Testis (tissue), 5 donors: ENCODE measurements at places on chromosomes 7 and 10. TPM values are rescaled to one million over a fixed set of nuclear protein-coding genes. Genes with fewer than 3 reads are reported as not detected.
A peak's percentile ranks its signal among the peaks of the same experiment; 100 is the strongest.

GRCh38 chr10:7121154-7121797, 289.6 kb downstream of the SFMBT2 start:
- H3K4me3 ChIP-seq: no peak overlapping the region
- H3K36me3 ChIP-seq: no peaks in the 10 kb centered on the region
- no peaks in the 10 kb centered on the region for H3K4me1 ChIP-seq
- peak; percentile 41 for DNase-seq

- peaks cover 33% of the 10 kb centered on the region for H3K4me1 ChIP-seq
- DNase-seq: no peak
- H3K4me3 ChIP-seq: no peak overlapping the region
- no peak overlapping the region for H3K27ac ChIP-seq
- no peaks in the 10 kb centered on the region for H3K36me3 ChIP-seq
These were observed 220.0 kb downstream of the LRMDA start for GRCh38 chr10:75651417-75651816.

DNA sequence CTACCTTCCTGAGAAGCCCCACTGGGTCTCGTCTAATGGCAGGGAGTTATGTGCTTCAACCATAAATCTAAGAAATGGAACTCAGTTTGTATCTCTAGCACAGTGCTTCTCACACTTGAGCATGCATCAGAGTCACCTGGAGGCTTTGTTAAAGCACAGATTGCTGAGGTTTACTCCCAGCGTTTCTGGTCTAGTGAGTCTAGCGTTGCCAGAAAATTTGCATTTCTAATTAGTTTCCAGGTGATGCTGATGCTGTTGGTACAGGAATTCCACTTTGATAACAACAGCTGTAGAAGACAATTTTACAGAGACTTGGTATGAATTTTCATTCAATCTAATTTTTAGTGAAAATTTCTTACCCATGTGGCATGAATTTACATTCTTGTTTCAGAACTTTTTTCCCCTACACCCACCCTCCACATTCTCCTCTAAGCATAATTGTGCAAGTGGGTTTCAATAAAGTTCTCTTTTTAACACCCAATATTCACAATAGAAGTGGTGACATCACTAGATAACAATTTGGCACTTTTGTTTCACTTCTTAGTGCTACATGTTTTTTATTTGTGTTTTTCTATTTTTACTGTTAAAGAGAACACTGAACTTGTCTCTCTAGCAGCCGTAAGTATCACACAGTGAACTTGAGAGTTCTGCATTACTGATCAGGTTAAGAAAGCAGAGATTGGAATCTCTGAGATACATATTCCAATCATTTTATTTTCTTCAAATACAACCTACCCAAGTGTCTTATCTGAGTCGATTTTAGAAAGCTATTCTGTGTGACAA, 48.4 kb upstream of the BET1 start:
- H3K4me3 ChIP-seq: no peak overlapping the region
- no peaks in the 10 kb centered on the region for H3K27me3 ChIP-seq

- no peaks in the 10 kb centered on the region for H3K27me3 ChIP-seq
- H3K27ac ChIP-seq: no peak overlapping the region
- no peaks in the 10 kb centered on the region for H3K4me1 ChIP-seq
- no peak for DNase-seq
- H3K36me3 ChIP-seq: no peaks in the 10 kb centered on the region
- H3K4me3 ChIP-seq: no peak overlapping the region
These were observed 279.6 kb downstream of the PPP1R3A start for GRCh38 chr7:113639221-113639620.

DNA sequence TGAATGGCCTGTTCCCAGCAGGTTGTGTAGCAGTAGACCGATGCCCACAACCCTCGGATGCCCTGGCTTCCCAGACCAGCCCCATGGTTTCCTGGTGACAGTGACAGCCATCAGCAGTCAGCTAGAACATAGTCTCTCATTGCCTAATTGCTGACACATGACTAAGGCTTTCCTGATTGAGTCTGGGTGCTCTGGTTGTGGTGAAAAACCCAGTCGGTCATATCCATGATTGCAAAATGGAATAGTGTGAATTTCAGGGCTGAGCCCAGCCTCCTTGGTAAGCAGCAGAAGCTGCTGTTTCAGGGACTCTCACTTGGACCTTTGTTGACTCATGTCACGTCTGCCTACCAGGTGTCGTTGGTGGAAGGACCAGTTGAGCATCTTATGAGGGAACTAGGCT, 36.6 kb downstream of the POR start:
- peaks cover 13% of the 10 kb centered on the region for H3K4me1 ChIP-seq
- no peak for DNase-seq
- H3K4me3 ChIP-seq: no peak overlapping the region
- no peak overlapping the region for H3K27ac ChIP-seq
- H3K36me3 ChIP-seq: no peaks in the 10 kb centered on the region

- no peaks in the 10 kb centered on the region for H3K27me3 ChIP-seq
- H3K27ac ChIP-seq: peak overlapping the region; percentile 39
- peak overlapping the region; percentile 61 for H3K4me3 ChIP-seq
- H3K36me3 ChIP-seq: no peaks in the 10 kb centered on the region
- DNase-seq: peak; percentile 38
These were observed 99.5 kb downstream of the HIP1 start for GRCh38 chr7:75639071-75639885.

GRCh38 chr7:145020454-145020853, 184.6 kb upstream of the TPK1 start:
- no peak overlapping the region for H3K27ac ChIP-seq
- DNase-seq: no peak
- H3K36me3 ChIP-seq: no peaks in the 10 kb centered on the region
- H3K4me1 ChIP-seq: no peaks in the 10 kb centered on the region
- H3K27me3 ChIP-seq: no peaks in the 10 kb centered on the region
- no peak overlapping the region for H3K4me3 ChIP-seq

GRCh38 chr7:150994838-150995510, 4.2 kb downstream of the NOS3 start:
- no peaks in the 10 kb centered on the region for H3K27me3 ChIP-seq
- peaks cover 8% of the 10 kb centered on the region for H3K4me1 ChIP-seq
- H3K36me3 ChIP-seq: no peaks in the 10 kb centered on the region
- DNase-seq: no peak

DNA sequence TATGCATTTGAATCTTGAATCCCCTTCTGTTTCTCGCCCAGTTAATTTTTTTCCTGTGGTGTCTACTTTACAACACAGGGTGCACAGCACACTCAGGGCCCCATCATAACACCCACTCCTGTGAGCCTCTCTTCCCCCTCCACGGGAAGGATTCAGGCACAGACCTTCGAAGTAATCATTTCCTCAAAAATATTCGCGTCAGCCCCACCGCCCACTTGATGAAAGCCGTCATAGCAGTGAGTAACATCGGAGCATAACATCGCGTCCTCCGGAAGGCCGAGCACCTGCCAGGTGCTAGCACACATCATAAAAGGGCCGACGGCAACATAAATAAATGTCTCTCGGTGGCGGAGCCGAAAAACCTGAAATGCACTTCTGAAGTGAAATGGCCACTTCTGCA, 201.7 kb upstream of the ADARB2 start:
- H3K27ac ChIP-seq: no peak overlapping the region
- DNase-seq: no peak
- no peaks in the 10 kb centered on the region for H3K36me3 ChIP-seq
- H3K4me1 ChIP-seq: no peaks in the 10 kb centered on the region
- no peaks in the 10 kb centered on the region for H3K27me3 ChIP-seq
- H3K4me3 ChIP-seq: no peak overlapping the region

DNA sequence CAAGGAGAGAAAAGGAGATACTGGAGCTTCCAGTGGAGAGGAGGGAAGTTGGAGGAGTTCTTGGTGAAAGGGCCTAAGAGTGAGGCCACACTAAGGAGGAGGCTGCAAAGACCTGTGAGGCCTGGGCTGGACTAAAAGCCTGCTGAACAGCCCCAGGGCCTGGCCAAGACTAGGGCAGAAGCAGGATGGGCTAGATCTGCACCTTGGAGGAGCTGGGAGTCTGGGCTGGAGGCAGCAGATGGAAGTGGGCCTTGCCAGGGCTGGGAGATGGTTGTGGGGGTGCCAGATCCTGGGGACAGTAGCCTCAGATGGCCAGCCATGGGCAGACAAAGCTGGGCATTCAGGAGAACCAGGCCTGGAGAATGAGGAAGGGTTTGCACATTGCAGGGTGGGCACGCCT, 6.5 kb upstream of the PURB start:
- no peak overlapping the region for H3K27ac ChIP-seq
- no peak for DNase-seq
- no peaks in the 10 kb centered on the region for H3K36me3 ChIP-seq
- H3K4me1 ChIP-seq: no peaks in the 10 kb centered on the region
- no peak overlapping the region for H3K4me3 ChIP-seq

GRCh38 chr10:17523246-17523753, 68.9 kb upstream of the ST8SIA6 start:
- H3K36me3 ChIP-seq: no peaks in the 10 kb centered on the region
- no peak overlapping the region for H3K27ac ChIP-seq
- DNase-seq: no peak
- no peak overlapping the region for H3K4me3 ChIP-seq
- no peaks in the 10 kb centered on the region for H3K27me3 ChIP-seq

Gene PROSER2
- total RNA-seq: 21.4 TPM

GRCh38 chr7:107180378-107180777, 11.6 kb downstream of the HBP1 start:
- no peak for DNase-seq
- no peak overlapping the region for H3K4me3 ChIP-seq
- no peaks in the 10 kb centered on the region for H3K36me3 ChIP-seq
- H3K27ac ChIP-seq: no peak overlapping the region
- no peaks in the 10 kb centered on the region for H3K4me1 ChIP-seq

Gene ZNF425
- 3.0 TPM for total RNA-seq

DNA sequence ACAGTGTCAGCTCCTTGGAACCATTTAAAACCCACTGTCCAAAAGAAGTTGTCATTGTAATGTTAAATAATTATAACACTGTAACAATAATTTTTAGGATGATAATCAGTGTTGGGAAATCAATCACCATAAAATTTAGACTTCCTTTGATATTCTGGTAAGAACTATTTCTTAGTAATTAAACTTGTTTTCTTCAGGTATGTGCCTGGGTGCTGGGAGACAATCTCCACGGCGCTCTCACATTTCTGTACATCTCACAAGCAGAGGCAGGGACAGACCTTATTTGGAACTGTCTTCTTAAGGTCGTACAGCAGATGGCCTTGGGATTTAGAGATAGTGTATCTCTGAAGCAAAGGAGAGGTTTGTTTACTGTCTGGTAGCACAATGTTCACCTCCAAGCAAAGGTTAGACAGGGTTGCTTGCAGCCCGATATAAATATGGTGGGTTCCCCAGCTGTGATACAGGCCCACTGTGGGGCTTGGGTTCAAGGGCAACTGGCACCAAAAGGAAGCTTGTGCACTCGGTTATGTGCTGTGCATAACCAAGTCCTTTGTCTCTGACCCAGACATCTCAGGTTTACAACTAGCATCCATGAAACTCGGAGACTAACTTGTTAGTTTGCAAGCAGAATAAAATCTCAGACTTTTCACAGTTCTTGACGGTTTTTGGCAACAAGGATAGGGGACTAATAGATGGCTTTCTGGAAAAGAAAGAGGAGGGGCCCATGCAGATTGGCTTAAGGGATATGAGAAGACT, 125.5 kb downstream of the RNF32 start:
- no peaks in the 10 kb centered on the region for H3K36me3 ChIP-seq
- no peak overlapping the region for H3K27ac ChIP-seq
- no peak for DNase-seq

GRCh38 chr10:71550628-71551027, 153.9 kb downstream of the CDH23 start:
- H3K4me1 ChIP-seq: peaks cover 4% of the 10 kb centered on the region
- H3K4me3 ChIP-seq: no peak overlapping the region
- no peak overlapping the region for H3K27ac ChIP-seq

Gene IDI2
- 1.1 TPM for total RNA-seq

DNA sequence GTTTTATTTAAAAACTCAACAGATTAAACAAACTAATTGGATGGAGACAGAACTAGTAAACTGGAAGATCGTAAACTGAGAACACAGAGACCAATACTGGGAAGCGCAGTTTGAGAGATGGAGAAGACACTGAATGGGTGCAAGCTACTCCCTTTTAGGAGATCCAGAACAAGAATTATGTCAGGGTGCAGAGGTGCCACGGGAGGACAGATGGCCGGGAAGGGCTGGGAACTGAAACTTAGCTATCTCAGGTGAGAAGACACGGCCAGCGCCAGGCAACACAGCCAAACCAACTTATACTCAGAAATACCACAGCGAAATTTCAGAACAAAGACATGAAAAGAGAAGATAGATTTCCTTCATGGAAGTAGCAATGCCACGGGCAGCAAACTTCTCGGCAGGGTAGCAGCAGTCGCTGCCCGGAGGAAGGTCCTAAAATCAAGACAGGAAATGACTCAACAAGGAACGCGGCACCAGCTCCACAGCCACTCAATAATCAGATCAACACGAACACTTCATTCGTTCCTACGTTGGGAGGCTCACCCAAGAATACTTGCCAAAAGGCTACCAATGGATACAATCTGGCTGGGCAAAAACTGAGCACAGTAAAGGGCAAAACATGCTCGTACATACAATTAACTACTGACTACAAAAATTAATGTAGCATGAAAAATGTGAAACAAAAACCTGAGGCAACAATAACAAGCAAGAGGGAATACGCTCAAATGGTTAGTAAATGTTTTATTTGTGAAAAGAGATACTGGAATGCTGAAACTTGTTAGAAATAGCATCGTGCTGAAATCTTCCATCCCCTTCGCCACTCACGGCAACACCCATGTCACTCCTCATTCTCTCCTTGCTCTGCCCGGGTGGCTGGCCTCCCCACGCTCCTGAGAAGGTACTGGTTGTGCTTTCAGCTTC, 2.2 kb upstream of the LRRC27 start:
- no peaks in the 10 kb centered on the region for H3K36me3 ChIP-seq
- H3K4me1 ChIP-seq: peaks cover 23% of the 10 kb centered on the region
- no peaks in the 10 kb centered on the region for H3K27me3 ChIP-seq
- H3K4me3 ChIP-seq: no peak overlapping the region
- H3K27ac ChIP-seq: peak overlapping the region; percentile 53

- H3K36me3 ChIP-seq: no peaks in the 10 kb centered on the region
- no peaks in the 10 kb centered on the region for H3K27me3 ChIP-seq
- DNase-seq: peak; percentile 65
- H3K4me3 ChIP-seq: peak overlapping the region; percentile 75
These were observed 765 bp downstream of the PFKFB3 start for GRCh38 chr10:6203331-6204062.

DNA sequence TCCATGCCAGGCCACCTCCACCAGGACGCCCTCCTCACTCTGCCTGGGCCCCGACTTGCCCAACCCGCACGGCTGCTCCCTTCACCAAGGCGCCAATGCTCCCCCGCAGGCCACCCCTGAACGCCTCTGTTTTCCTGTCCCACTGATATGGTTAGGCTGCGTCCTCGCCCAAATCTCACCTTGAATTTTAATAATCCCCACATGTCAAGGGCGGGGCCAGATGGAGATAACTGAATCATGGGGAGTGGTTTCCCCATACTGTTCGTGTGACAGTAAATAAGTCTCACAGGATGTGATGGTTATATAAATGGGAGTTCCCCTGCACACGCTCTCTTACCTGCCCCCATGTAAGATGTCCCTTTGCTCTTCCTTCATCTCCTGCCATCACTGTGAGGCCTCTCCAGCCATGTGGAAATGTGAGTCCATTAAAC, 29.8 kb downstream of the RSU1 start:
- no peaks in the 10 kb centered on the region for H3K27me3 ChIP-seq
- H3K4me1 ChIP-seq: no peaks in the 10 kb centered on the region
- H3K27ac ChIP-seq: no peak overlapping the region
- no peak overlapping the region for H3K4me3 ChIP-seq

Gene TRRAP
- total RNA-seq: 119 TPM

- H3K27ac ChIP-seq: no peak overlapping the region
- H3K4me3 ChIP-seq: no peak overlapping the region
- DNase-seq: no peak
- peaks cover 13% of the 10 kb centered on the region for H3K4me1 ChIP-seq
- H3K27me3 ChIP-seq: no peaks in the 10 kb centered on the region
These were observed 69.8 kb downstream of the COA1 start for GRCh38 chr7:43659549-43659896.

GRCh38 chr7:92832534-92833023, 3.8 kb downstream of the CDK6 start:
- H3K4me1 ChIP-seq: peaks cover 7% of the 10 kb centered on the region
- no peaks in the 10 kb centered on the region for H3K36me3 ChIP-seq
- no peak for DNase-seq
- peak overlapping the region; percentile 86 for H3K27ac ChIP-seq
- peak overlapping the region; percentile 79 for H3K4me3 ChIP-seq
